ENCODE measurements at places on chromosomes 2 and 18.

DNA sequence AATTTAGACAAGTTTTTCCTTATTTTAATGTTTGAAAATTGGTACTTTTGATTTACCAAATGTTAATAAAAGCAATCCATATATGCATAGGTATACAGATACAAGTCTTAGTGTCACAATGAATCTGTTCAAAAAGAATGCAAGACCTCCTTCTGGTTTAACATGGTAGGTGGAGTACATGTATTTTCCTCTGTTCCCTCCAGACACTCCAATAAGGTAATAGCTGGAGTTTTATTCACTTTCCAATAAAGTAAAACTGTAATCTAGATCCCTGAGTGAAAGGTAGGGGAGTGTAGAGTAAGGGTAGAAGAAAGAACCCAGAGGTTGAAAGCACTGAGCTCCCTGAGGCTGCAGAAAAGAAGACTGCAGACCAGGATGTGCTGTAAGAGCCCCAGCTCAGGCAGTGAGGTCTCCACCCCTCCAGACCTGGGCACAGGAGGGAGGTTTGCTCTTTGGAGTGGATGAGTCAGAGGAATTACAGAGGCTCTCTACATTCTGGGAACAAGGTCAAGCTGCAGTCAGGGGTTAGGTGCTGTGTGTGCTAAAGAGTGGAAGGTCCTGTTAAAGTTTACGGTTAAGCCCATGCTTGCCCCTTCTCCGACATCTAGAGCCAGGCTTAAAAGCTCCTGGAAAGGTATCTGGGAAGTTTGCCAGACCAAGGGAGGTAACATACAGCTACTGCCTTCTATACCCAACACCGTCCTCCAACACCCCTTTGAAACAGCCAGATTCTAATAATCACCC is 27.6 kb upstream of the STAT1 start:
- no peak for DNase-seq

- peak; percentile 11 for DNase-seq
Measured at GRCh38 chr2:12705230-12705629, 11.5 kb upstream of the TRIB2 start.

DNA sequence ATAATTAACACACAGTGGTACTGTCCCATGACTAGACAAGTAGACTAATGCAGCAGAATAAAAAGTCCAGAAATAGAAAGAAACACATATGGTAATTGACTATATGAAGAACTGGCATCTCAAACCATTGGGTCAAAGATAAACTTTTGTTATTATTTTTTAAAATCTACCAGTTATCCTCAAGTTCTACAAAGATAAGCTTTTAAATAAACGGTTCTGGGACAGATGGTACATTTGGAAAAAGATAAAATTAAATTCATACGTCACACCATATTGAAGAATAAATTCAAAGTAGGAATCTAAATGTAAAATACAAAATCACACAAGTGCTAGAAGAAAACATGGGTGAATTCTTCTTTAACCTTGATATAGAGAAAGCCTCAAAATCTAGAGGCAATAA is 37.6 kb upstream of the PLEKHM3 start:
- no peak for DNase-seq

DNA sequence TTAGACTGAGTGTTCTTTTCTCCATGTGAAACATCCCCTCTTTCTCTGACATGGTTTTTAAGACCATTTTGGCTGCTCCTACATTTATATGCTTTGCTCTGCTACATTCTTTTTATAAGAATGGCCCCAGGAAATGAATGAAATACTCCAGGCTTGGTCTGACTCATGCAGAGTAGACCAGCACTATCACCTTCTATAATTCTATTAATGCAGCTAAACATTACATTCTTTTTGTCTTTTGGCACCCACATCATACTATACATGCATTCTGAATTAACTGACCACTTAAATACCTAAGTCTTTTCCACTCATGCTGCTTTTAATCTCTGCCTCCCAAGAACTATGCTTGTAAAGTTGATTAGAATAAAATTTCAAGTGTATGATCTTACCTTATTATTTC is 94.1 kb downstream of the AAK1 start:
- DNase-seq, result no peak

- no peak for DNase-seq
Measured at GRCh38 chr2:51350100-51350499, 318.2 kb upstream of the NRXN1 start.

DNA sequence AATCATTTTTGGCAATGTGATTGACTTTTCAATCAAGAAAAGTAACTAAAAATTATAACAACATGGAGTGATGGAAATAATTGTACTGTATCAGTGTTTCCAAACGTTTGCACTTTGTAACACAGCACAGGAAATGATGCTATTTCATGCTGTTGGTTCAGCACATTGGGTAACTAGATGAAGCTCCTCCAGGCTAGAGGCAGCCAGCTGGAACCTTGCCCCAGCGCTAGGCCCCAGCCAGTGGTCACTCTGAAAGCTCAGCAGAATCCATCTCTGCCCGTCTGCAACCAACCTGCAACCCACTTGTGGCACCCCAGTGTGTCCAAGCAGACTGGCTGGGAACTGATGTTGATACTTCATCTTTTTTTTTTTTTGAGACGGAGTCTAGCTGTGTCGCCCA is 15.3 kb downstream of the UNC50 start:
- DNase-seq, result peak; percentile 17

DNA sequence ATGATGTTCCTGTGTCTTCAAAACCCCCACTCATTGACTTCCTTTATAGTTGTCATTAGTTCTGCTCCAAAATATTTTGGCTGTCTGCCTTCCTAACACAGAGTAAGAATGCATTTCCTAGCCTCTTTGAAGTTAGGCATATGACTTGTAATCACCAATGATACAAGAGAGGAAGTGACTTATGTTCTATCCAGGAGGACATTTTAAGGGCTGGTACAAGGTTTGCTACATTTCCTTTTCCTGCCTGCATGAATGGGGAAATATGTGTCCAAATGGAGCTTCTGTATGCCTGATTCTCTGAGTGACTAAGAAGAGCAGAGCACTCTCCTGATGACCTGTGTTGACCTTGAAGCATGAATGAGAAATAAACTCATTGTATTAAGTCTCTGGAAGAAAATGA is 115.1 kb downstream of the PLCL1 start:
- peak; percentile 17 for DNase-seq

DNA sequence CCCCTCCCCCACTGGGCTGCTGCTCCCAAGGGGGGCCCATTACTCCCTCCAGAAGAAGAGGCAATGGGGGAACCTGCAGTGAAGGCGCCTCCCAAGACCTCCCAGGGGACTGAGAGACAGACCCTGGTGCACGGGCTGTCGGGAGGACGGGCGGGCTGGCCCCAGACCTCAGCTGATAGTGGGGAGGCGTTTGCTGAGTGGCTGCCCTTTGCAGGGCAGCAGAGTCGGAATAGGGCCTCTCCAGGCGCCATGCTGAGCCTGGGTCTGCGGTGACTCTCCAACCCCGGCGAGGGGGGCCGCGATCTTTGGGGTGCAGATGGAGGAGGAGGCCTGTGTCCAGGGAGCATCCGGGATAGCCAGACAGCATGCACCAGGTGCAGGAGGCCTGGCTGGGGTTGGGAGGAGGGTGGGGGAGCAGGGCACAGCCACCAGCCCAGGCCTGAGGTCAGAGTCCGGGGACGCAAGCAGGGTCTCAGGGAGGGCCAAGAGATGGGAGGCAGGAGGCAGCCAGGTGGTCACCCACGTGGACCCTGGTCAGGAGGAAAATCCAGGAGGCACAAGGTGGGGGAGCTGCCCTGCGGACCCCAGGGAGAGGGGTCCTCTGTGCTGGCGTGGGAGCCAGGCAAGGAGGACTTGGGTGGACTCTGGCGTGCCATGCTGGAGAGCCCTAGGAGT is 11.0 kb downstream of the CROCC2 start:
- no peak for DNase-seq

DNA sequence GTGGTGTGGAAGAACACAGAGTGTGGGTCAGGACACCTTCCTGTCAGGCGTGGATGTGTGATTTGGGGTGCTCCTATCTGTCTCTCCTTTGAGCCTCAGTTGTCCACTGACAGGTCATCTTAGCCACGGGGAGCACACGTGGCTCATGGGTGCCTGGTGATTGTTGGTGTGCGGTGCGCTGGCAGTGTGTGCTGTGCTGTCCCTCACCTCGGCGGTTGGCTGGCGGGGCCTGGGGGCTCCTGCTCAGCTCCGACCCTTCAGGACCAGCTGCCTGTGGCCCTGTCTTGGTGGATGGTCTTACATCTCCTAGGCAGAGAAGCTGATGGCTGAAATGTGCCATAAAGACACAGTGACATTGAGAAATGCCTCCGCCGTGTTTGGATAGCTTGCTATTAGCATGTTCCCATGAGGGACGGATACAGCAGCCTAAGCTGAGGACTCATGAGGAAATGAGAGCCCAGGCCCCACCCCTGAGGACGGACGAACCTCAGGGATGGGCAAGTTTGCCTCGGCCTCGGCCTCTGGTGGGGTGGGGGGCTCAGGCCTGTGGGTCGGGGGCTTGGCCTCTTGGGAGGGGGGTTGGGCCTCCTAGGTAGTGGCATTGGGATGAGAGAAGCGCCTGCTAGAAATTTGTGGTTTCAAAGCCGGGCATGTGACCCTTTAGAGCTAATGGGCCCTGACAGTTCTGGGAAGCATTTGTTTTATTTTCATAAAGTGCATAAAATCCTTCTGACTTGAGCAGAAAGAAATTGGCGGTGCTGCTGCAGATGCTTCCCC is 20.3 kb upstream of the ASB1 start:
- no peak for DNase-seq

DNA sequence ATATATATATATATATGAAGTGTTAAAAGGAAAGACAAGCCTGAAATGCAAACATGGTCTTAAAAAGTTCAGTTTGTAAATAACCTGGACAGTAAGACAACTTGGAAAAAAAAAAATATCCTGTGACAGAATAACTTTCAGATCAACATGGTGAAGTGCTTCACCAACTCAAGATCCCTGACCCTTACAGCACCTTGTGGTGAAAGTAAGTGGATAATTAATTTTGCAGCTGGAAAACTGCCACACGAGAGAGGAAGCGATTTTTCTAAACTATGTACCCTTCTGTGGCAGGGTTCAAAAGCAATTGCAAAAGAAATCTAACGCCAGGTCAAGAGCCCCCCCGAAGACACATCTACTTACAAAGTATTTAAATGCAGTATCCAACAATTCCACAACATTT is 95.8 kb downstream of the PAX3 start:
- DNase-seq, result no peak

DNA sequence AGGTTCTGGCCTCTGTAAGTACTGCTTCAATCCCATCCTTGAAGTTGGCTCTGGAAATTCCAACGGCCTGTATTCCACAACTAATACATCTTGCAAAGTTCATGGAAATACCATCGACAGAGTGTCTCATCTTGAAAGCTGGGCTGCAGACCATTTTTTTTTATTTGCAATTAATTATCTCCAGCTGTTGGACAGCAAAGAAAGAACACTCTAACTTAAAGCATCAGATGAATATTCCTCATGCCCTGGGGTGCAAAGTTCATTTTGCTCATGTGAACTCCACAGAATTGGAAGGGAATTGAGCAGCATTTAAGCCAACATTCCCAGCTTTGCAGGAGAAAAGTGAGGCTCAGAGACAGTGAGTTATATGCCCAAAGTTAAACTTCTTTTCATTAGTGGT is 96.5 kb upstream of the PIEZO2 start:
- no peak for DNase-seq

DNA sequence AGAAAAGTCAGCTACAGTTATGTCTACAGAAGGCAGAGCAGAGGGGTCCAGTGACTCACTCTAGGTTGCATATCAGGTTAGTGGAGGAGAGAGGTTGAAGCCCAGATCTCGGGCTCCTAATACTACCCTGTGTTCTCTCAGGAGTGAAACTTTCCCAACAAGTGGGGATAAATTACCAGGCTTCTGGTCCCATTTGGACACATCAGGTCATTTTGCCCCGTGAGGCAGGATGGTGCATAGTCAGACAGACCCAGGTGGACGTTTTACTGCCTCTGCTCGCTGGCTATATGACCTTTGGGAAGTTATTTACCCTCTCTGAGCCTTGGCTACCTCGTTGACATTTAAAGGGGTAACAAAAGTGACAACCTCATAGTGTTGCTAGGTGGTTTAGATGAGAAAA is 128.0 kb upstream of the REV1 start:
- no peak for DNase-seq

DNA sequence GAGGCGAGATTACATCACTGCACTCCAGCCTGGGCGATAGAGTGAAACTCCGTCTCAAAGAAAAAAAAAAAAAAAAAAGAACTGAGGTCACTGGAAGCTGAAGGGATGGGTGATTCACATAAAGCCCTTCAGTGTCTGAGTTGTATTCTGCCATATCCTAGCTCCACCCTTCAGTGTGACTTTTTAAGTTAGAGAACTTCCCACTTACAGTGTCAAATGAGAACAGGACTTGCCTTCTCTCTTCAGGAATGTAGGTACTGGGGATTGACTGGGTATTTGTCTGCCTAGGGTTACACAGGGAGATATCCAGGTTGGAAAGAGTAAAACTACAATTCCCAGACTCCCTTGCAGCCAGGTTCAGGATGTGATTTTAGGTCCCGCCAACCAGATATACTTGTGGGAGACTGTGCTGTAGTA is 37.9 kb downstream of the EHD3 start:
- DNase-seq, result peak; percentile 76

DNA sequence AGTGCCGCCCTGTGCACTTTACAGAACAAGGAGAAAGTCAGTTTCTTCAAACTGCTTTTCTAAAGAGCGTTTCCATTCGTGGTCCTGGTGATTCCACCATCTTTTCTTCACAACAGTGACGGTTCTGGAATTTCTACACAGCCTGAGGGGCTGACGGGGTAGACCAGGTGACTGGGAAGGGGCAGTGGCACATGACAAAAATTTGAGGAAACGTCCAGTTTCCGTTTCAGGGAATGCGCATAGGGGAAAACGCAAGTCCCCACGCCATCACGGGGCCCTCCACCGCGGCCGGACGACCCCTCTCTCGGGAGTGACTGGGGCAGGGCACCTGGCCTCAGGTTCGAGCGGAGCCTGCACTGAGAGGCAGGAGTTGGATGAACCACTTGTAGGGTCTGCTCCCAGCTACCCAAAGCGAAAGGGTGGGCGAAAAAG is 980 bp upstream of the SPTBN1 start:
- DNase-seq, result no peak

DNA sequence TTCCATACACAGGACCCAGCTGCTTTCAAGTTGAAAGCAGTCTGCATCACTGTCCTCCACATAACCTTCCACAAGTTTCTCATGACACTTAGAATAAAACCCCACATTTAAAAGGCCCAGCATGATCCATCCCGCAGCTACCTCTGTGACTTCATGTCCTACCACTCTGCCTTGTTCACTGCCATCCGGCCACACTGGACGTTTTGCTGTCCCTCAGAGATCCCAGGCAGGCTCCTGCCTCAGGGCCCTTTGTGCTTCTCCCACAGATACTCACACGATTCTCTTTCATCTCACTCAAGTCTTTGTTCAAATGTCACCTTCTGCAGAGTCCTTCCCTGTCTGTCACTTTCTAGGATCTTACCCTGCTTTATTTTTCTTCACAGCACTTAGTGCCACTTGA is 232.9 kb upstream of the BOD1L2 start:
- no peak for DNase-seq

GRCh38 chr18:23077493-23078256 is 57.6 kb upstream of the CABLES1 start:
- peak; percentile 65 for DNase-seq

DNA sequence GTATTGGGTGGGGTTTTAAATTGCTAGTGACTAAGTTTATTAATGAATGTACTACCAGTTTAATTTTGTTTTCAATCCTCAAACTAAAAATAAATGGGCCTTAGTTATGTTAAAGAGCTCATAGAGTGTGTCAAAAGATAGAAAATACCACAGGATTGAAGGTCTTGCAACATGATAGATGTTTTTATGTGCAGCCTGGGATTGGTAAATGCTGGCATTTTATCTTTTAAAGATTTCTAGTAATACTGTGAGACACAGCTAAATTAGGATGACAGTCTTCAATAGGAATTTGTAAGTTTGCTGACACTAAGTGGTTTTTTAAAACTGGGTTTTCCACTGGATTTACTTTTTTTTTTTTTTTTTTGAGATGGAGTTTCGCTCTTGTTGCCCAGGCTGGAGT is 122.3 kb downstream of the HAUS1 start:
- DNase-seq, result no peak
